ENCODE measurements at places on chromosomes 13 and 19.

- H3K4me1 ChIP-seq: no peaks in the 10 kb centered on the region
- H3K27me3 ChIP-seq: no peaks in the 10 kb centered on the region
- no peak overlapping the region for H3K27ac ChIP-seq
- no peak for DNase-seq
- H3K4me3 ChIP-seq: peak overlapping the region; percentile 97
- H3K36me3 ChIP-seq: peaks cover 22% of the 10 kb centered on the region
These were observed 649 bp downstream of the UQCRFS1 start for GRCh38 chr19:29212356-29212647.

- H3K27ac ChIP-seq: no peak overlapping the region
- no peaks in the 10 kb centered on the region for H3K27me3 ChIP-seq
- H3K36me3 ChIP-seq: no peaks in the 10 kb centered on the region
- no peak overlapping the region for H3K4me3 ChIP-seq
These were observed 23.5 kb downstream of the CEACAM16 start for GRCh38 chr19:44722131-44723121.

DNA sequence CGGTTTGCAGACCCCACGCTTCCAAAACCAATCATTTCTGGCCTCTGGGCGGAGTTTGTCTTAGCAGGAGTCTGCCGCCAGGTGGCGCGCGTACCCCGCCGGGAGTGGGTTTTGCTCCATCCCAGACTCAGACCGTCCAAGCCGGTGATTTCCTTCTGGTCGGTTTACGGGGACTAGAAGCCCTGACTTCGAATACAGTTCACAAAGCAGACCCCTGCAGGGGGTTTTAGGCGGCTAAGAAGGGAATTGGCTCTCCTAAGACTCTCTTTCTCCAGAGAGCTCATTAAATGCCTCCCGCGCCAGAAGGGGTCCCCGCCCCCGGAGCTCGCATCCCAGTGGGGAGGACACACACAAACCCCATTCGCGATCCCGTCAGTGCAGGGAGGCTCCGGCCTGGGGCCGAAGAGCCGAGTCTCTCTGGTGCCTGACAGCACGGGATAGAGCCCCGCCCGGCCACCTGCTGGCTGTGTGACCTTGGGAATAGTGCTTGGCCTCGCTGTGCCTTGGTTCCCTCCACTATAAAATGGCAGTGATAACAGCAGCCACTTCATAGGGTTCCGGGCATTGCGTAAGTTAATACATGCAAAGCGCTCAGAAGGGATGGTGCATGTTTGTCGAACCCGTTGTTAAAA lies 8.6 kb upstream of the NUP62 start:
- H3K27me3 ChIP-seq: no peaks in the 10 kb centered on the region
- peaks cover 6% of the 10 kb centered on the region for H3K36me3 ChIP-seq
- H3K4me1 ChIP-seq: no peaks in the 10 kb centered on the region
- no peak overlapping the region for H3K27ac ChIP-seq
- DNase-seq: peak; percentile 84

DNA sequence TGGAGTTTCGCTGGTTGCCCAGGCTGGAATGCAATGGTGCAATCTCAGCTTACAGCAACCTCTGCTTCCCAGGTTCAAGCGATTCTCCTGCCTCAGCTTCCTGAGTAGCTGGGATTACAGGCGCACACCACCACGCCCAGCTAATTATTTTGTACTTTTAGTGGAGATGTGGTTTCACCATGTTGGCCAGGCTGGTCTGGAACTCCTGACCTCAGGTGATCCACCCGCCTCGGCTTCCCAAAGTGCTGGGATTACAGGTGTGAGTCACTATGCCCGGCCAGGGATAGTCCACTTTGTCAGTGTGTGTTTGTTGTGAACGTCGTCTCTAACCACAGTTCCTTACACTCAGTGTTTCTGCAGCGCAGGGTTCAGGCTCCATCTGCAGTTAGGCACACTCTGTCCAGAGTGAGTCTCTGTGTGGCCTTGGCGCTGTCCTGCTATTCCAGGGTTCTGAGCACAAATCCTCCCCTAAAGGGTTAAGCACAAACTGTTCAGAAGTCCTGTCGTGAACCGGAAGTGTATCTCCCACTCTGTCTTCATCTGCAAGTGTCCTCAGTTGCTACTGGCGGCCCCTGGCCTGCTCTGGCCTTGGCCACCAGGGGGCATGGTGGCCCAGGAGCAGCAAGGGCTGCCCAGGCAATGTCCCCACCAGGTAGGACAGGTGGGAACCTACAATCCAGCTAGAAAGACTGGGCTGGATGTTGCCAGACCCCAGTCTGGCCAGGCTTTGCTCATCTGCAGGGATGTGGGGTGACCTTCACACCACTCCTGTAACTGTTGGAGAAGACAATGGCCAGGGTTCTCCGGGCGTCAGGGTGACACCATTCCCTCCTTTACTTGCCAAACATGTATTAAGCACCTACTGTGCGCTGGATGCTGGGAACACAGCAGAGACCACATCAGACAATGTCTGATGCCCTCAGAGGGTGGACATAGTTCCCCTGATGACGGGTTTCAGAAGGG lies 38.8 kb upstream of the GATAD2A start:
- no peak overlapping the region for H3K27ac ChIP-seq
- no peaks in the 10 kb centered on the region for H3K4me1 ChIP-seq
- DNase-seq: peak; percentile 94
- H3K27me3 ChIP-seq: no peaks in the 10 kb centered on the region
- no peaks in the 10 kb centered on the region for H3K36me3 ChIP-seq
- H3K4me3 ChIP-seq: no peak overlapping the region

DNA sequence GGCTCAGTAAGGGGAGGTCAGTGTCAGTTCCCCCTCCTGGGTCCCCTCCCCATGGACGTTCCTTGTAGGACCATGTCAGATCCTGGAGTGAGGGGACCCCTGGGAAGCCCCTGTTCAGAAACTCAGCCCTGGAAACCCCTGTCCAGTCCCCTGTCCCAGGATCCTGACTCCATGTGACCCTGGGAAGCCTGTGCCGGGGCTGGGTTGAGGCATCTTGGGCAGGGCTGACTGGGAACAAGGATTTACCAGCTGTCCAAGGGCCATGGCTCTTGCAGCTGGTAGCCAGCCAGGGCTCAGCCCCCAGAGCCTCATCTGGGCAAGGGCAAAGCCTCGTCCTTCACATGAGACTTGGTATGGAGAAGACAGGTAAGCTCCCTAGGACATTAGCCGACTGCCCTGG lies 25.1 kb downstream of the CEACAM4 start:
- peaks cover 3% of the 10 kb centered on the region for H3K27me3 ChIP-seq
- H3K4me1 ChIP-seq: no peaks in the 10 kb centered on the region
- DNase-seq: no peak
- no peak overlapping the region for H3K27ac ChIP-seq
- H3K36me3 ChIP-seq: peaks cover 14% of the 10 kb centered on the region

GRCh38 chr19:56094449-56094848 lies 26.6 kb downstream of the ZNF787 start:
- no peaks in the 10 kb centered on the region for H3K27me3 ChIP-seq
- peaks cover 39% of the 10 kb centered on the region for H3K36me3 ChIP-seq
- no peak overlapping the region for H3K4me3 ChIP-seq
- no peak for DNase-seq

DNA sequence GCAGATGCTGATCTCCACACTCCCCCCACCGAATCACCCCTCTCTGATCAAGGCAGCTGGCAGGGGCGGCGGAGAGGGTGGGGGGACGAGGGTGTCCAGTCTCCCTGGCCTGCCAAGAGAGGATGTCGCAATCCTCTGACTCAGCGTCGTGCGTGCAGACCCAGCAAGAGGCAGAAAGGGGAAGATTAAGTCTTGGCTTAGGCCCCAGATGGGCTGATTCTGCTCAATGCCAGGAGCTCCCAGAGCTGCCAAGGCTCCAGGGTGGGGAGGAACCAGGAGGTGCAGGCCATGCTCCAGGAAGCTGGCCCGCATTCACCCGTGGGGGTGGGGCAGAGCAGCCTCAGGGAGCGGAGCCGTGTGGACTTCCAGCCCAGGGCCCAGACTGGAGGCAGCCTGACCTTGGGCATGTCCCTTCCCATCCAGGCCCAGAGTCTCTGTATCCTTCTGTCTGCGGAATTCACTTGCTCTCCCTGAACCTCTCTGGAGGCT lies 6.6 kb upstream of the BCL3 start:
- no peak overlapping the region for H3K4me3 ChIP-seq
- H3K4me1 ChIP-seq: no peaks in the 10 kb centered on the region
- no peaks in the 10 kb centered on the region for H3K36me3 ChIP-seq
- peaks cover 15% of the 10 kb centered on the region for H3K27me3 ChIP-seq
- H3K27ac ChIP-seq: no peak overlapping the region

DNA sequence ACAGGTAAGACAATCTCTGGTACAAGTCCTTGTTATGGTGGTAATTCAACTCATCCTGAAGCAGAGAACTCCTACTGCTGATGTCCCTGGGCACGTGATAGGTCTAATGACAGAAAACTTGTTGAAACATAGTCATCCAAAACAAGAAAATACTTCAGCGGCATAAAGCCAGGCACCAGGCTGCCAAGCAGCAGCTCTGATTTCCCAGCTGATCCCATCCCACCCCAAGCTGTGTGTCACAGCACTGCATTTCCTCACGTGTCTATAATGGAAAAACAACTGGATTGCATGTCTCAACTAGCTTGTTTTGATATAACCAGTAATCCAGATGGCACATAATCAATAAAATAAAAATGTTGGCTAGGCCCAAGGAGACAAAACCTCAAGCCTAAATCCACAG lies 64.8 kb downstream of the MIPEP start:
- H3K4me3 ChIP-seq: no peak overlapping the region
- H3K27me3 ChIP-seq: no peaks in the 10 kb centered on the region
- DNase-seq: no peak
- H3K27ac ChIP-seq: no peak overlapping the region
- H3K4me1 ChIP-seq: no peaks in the 10 kb centered on the region

DNA sequence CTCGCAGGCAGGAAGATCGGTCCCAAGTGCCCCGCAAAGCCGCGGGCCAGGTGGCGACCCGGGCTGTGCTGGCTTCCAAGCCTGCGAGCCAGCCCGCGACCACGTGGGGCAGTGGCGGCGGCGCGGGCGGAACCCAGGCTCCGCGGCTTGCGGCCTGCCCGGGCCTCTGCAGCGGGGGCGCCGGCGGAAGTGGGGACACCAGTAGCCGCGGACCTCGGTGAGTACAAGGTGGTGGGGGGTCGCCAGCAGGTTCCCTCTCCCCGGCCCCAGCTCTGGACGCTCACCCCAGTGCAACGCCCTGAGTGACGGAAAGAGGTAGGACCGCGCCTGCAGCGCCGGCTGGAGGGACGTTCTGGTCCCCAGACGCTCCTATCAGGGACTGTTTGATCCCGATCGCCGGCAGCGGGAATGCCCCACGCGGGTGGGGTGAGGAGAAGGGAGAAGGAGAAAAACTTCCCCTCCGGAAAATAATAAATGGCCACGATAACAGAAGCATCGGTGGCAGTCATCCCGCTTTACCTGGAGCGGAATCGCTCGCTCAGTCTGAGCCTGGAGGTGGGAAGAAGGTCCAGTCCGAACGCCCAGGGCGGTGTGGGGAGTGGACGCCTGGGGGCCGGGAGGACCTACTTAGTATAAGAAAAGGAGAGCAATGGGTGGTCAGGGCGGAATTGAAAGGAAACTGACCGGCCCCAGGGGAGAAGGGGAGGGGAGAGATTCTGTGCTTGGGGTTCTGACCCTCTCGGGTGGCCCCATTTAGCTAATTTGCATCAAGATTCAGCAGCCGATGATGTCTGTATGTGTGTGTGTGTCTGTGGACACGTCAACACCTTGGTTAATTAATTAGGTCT lies at the start of gene GEMIN7:
Gene GEMIN7, plus strand, starts transcription at position 198 of the 848 bp plus-strand sequence. CDS start 10,855 bp downstream, outside the sequence.
- peak within 1 kb of the TSS; percentile 3 for H3K27ac ChIP-seq
- H3K36me3 ChIP-seq: peaks cover 13% of the 10 kb centered on the region
- no peaks in the 10 kb centered on the region for H3K27me3 ChIP-seq
- peaks cover 10% of the 10 kb centered on the region for H3K4me1 ChIP-seq
- peak within 1 kb of the TSS; percentile 99 for H3K4me3 ChIP-seq

GRCh38 chr19:10895920-10896319 lies 24.6 kb downstream of the CARM1 start:
- H3K4me3 ChIP-seq: no peak overlapping the region
- no peaks in the 10 kb centered on the region for H3K36me3 ChIP-seq
- H3K4me1 ChIP-seq: peaks cover 4% of the 10 kb centered on the region
- peak; percentile 64 for DNase-seq

- no peaks in the 10 kb centered on the region for H3K27me3 ChIP-seq
- H3K4me1 ChIP-seq: peaks cover 2% of the 10 kb centered on the region
- H3K27ac ChIP-seq: no peak overlapping the region
- H3K4me3 ChIP-seq: no peak overlapping the region
- peaks cover 37% of the 10 kb centered on the region for H3K36me3 ChIP-seq
- DNase-seq: peak; percentile 90
These were observed 19.7 kb downstream of the PNPLA6 start for GRCh38 chr19:7554990-7555864.

DNA sequence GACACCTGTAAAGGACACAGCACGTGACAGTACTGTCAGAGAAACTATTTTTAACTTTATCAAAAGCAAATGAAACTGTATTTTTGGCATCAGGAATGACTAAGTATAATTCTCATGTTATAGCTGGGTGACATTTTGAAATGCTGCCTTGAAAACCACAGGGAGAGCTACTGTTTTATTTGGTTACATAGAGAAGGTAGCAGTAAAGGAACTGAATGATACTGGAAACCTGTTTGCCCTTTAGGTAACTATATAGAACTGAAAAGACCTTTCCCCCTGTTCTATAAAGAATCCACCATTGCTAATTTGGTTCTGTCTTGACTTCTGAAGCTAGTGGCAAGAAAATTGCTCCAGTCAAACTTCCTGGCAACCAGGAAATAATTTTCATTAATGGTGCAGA lies 39.1 kb downstream of the MIPEP start:
- no peak for DNase-seq
- no peaks in the 10 kb centered on the region for H3K27me3 ChIP-seq
- no peak overlapping the region for H3K4me3 ChIP-seq
- peaks cover 3% of the 10 kb centered on the region for H3K36me3 ChIP-seq

- no peaks in the 10 kb centered on the region for H3K36me3 ChIP-seq
- no peak overlapping the region for H3K27ac ChIP-seq
- H3K4me1 ChIP-seq: no peaks in the 10 kb centered on the region
- no peak overlapping the region for H3K4me3 ChIP-seq
- no peaks in the 10 kb centered on the region for H3K27me3 ChIP-seq
- no peak for DNase-seq
These were observed 85.8 kb downstream of the SLC10A2 start for GRCh38 chr13:102980331-102980982.

- DNase-seq: no peak
- H3K4me1 ChIP-seq: peaks cover 2% of the 10 kb centered on the region
- no peaks in the 10 kb centered on the region for H3K27me3 ChIP-seq
- H3K4me3 ChIP-seq: no peak overlapping the region
These were observed 309.6 kb upstream of the TMTC4 start for GRCh38 chr13:100984085-100984705.

- no peak overlapping the region for H3K27ac ChIP-seq
- H3K4me1 ChIP-seq: no peaks in the 10 kb centered on the region
- DNase-seq: no peak
- peaks cover 6% of the 10 kb centered on the region for H3K36me3 ChIP-seq
These were observed 41.3 kb downstream of the ALOX5AP start for GRCh38 chr13:30776661-30777060.

- H3K4me1 ChIP-seq: no peaks in the 10 kb centered on the region
- H3K27me3 ChIP-seq: no peaks in the 10 kb centered on the region
- no peak for DNase-seq
- peaks cover 24% of the 10 kb centered on the region for H3K36me3 ChIP-seq
These were observed 1.1 kb upstream of the ZNF581 start for GRCh38 chr19:55642153-55643002.
